ENCODE measurements at places on chromosomes 6 and 20.

GRCh38 chr20:10861619-10862018 lies 187.8 kb upstream of the JAG1 start:
- no peak for DNase-seq

GRCh38 chr20:45934046-45934585 lies 367 bp upstream of the PCIF1 start:
- DNase-seq: peak; percentile 36

- no peak for DNase-seq
Observed at GRCh38 chr6:62229231-62229630, 56.8 kb downstream of the KHDRBS2 start.

DNA sequence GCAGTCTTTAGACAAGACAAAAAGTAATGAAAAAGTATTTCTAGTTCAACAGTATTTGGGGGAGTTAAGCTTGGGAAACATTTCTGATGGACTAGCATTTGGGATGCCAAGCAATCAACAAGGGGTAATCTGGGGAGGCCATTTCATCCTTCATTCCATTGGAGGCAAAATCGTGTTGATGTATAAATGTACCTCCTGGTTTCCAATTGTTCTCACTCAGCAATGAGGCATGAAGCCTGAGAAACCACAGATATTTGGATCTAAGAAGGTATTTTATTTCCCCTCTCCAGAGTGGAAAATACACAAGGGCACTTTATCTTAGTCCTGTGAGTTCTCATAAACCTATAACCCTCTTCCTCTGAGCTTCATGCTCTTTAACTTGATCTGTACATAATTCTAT lies 68.2 kb downstream of the TBX18 start:
- DNase-seq: no peak

DNA sequence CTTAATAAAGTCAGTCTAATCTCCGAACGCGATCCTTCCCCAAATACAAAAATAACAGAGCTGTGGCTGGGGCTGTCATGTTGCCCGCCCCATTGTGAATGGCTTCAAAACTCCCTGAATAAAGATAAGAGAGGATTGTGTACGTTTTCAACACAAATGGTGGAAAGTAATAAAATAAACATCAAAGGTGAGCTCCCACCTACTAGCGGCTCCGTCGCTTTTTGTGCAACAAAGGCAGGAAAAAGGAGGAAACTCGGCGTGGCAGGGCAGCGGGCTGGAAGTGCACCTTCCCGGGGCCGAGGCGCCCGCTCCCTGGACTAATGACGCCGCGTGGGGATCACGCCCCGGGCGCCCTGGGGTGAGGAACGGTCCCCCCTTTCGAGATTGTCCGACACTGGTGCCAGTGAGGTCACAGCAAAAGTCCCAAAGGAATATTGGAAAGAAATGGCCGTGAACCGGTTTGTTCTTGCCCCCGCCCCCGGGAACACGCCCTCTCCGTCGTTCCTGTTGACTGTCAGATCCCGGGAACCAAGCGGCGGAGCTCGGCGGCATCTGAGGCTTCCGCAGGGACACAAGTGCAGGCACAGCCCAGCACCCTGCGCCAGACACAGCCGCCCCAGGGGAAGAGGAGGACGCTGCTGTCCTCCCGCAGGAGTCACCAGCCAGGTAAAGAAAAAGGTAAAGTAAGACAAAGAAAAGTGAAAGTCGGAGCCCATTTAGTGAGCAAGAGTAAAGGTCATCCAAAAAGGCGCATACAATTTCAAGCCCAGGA lies 1.1 kb upstream of the FOXQ1 start:
- no peak for DNase-seq

DNA sequence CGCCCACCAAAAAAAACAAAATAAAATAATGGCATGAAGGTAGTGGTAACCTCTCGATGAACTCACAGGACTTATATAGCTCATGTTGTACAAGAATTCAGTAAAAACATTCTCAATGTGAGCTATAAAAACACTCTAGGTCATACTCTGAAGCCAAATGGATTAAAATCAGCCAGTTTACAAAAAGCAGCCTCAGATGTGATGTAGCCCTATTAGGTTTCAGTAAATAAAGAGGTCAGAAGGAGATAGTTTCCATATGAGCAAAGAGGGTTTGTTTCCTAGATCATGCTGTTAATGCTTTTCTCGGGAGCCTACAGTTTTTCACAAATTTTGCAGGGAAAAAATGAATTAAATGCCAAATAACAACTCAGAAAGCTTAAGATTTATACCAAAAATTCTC lies 319.5 kb upstream of the HSF2 start:
- DNase-seq: no peak

DNA sequence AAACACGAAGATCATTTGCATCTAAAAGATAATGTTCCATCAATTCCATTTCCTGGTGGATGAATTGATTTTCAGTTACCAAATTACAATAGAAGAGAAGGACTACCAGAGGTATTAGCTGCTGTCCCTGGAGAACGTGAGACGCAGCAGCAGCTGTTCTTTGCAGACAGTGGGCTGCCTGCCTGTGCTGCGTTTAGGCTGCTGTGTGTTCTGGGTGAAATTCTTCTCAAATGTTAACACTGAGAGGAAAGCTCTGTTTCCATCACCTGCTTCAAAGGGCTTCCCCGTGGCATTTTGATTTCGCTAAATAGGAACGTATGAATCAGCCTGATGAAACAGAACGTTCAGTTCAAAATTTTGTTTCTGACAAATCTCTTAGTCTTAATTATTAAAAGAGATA lies 362.2 kb downstream of the C6orf118 start:
- no peak for DNase-seq

GRCh38 chr6:117496383-117496990 lies 14.0 kb downstream of the DCBLD1 start:
- DNase-seq: no peak

DNA sequence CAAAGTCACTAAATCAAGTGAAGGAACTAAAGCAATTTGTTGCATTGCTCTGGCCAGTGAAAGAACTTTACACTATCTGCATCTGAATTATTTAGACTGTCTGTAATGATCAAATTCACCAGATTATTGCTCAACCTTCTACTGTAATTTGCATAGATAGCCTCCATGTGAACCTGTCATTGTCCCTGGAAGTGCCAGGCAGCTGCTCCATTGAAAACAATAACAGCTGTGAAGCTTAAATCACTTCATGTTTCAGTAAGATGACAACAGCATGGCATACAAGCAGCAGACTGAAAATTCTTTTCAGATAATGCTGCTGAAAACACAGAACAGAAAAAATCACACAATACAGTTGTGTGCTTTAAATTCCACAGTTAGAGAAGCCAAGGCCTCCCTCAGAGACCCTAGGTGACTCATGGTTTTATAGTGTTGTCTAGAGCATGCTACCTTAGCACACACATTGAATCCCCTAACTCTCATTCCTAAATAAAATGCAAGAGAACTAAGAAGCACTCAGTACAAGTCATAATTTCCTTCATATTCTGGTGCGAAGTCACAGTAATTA lies 248.9 kb downstream of the TPBG start:
- DNase-seq: no peak

- DNase-seq: no peak
Observed at GRCh38 chr20:8360035-8360434, 228.0 kb downstream of the PLCB1 start.

GRCh38 chr20:44896583-44896982 lies 11.1 kb downstream of the YWHAB start:
- no peak for DNase-seq

DNA sequence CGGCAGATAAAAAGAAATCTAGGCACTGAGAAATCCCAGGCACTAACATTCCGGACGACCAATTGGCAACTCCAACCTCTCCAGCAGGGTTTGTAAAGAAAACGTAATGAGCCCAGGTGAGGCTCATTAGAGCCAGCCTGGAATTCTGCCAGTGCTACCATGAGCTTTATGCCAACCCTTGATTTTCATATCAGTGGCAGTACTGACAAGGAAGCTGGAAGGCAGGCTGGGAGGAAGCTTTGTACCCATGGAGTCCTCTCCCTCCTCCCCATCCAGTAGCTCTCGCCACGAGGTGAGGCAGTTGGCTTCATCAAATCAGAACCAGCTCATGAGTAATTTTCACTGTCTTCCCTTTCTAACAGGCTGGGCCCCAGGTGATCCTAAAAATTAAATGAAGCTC lies 250.2 kb downstream of the ZNF217 start:
- no peak for DNase-seq

- no peak for DNase-seq
Observed at GRCh38 chr6:92496527-92496926, 922.8 kb downstream of the EPHA7 start.

DNA sequence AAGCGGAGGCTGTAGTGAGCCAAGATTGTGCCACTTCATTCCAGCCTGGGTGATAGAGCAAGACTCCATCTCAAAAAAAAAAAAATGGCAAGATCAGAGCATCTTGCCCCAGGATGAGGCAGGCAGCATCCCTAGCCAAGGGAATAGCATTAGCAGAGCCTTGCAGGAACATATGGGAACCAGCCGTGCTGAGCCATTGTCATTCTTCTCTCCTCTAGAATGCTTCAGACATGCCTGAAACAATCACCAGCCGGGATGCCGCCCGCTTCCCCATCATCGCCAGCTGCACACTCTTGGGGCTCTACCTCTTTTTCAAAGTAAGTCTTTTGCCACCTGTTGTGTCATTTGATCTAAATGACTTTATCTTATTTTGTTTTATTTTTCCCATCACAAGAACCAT lies 13.0 kb downstream of the HM13 start:
- no peak for DNase-seq

- DNase-seq: no peak
Observed at GRCh38 chr20:22794200-22794599, 209.8 kb upstream of the FOXA2 start.

GRCh38 chr6:47061309-47062300 lies 19.5 kb upstream of the ADGRF1 start:
- no peak for DNase-seq

GRCh38 chr6:34391473-34391785 lies 1.0 kb downstream of the NUDT3 start:
- no peak for DNase-seq

- DNase-seq: no peak
Observed at GRCh38 chr20:13288357-13288756, 67.3 kb downstream of the ISM1 start.

DNA sequence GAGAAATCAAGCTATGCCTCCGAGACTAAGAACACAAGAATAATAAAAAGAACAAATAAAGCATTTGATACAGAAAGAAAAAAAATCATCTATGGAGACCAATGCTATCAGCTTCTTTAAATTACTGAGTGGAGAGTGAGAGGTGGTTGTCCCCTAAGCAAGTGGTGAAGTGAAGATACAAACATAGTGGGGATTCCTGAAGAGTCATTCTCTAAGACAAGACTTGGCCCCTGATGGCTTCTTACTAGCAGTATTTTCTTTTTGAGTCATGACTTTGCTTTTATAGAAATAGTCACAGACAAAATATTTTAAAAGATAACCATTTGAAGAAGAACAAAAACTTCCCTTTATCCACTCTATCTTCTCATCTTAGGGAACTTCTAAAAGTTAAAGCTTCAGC lies 261.4 kb upstream of the PRDM1 start:
- no peak for DNase-seq

GRCh38 chr20:54706581-54706980 lies 231.2 kb downstream of the DOK5 start:
- DNase-seq: no peak

DNA sequence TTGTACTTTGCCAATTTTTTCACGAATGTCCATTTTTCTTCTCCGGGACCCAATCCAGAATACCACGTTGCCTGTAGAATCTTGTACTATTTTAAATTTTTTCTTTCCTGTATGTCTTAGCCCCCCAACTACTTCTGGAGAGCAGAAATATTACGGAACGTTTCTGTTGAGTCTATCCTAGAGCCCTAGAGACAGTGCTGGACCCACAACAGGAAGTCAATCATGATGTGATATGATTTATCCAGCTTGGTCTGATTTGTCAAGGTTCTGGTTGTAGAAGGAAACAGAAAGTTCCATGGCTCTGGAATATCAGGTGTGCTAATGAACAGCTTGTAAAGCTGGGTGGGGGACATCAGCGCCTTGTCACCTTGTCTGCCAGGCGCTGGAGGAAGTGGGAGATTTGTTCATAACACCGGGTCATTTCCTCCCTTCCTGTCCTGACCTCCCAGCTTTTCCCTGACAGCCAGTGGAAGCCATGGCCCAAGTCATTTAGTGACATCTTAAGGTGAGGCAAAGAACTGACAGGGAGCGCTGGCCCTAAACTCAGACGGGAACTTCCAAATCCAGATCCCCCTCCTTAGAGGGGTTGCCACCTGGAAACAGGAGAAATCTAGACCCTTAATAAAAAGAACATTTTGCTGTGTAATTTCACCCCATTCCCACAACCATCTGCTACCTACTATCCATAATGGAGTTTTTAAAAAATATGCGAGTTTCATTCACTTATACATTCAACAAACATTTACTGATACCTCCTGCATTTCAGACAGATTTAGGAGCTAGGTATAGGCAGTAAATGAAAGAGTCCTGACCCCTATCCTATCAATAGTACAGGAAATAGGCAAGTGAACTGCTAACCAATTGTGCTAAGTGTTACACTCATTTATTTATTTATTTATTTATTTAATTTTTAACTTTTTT lies 130.5 kb downstream of the ZFP64 start:
- no peak for DNase-seq

GRCh38 chr6:140401761-140402160 lies 1027.3 kb upstream of the CITED2 start:
- DNase-seq: no peak

DNA sequence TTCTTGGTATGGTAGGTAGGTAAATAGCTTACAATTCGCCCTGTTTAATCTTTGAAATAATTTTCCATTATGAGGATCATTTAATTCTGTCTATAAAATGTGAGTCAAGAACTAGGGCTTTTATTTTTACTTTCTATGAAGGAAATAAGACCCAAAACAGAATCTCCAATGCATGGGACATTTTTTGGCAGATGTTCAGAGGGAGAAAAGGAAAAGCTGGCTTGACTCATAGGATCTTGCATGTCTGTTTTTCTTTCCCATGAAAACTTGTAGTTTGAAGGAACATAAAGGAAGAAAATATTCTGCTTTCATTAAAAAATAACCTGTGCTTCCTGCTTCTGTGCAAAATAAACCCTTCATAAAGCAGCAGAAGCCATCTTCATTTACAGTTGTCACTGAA lies 143.1 kb upstream of the INSM1 start:
- no peak for DNase-seq

DNA sequence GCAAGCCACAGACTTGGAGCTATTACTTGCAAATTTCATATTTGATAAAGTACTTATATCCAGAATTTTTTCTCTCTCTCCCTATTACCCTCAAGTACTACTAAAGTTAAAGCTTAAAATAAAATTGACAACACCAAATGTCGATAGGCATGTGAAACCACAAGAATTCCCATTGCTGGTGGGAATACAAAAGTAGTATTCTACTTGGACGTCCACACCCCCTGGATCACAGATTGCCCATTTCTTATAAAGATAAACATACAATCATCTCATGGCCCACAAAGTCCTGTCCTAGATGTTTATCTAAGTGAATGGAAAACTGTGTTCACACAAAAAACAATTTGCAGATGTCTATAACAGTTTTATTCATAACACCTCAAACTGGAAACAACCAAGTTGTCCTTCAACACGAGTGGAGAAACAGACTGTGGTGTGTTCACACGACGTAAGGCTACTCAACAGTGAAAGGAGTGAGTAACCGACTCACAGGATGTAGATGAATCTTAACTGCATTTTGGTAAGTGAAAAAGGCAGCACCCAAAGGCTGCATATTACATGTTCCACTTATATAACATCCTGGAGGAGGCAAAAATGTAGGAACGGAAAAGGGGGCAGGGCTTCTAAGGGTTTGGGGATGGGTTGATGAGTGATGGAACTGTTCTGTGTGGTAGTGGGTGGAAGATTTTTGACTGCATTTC lies 297.4 kb downstream of the THBS2 start:
- DNase-seq: no peak
